CD4-positive, alpha-beta T cell treated with Interferon gamma for 1 hour (primary cell): ENCODE measurements at places on chromosomes 13 and 19.

DNA sequence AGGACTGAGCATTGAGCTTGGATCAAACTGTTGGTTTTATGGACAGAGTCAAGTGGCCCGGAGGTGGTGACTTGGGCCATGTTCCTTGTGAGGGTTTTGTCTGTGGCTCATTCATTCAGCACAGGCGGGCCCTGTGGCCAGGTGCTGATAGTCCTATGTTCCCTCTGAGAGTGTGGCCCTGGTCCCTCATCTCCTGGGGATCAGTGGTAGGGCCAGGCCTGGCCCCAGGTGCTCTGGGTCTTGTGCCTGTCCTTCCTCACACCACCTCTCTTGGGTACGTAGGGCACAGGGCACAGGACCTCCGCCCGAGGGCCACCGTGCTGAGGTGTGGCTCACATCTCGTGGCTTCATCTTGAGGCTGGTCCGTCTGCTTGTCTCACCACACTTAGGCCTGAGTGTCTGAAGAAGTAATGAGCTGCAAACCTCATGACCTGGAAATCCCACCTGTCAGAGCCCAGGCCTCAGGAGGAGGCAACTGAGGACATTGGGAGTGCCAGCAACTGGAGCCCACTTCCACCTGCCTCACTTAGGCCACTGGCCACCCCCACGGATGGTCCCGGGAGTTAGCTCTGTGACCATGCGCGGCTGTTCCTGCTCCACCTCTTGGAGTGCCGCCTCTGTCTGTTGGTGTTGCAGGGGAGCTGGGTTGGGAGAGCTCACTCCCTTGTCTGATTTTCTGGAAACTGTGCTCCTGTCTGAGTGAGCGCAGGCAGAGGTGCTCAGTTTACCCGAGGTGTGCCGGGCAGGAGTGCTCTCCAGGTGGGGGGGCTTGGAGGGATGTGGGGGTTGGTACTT is 53.4 kb downstream of the KDM4B start:
- DNase-seq: no peak

DNA sequence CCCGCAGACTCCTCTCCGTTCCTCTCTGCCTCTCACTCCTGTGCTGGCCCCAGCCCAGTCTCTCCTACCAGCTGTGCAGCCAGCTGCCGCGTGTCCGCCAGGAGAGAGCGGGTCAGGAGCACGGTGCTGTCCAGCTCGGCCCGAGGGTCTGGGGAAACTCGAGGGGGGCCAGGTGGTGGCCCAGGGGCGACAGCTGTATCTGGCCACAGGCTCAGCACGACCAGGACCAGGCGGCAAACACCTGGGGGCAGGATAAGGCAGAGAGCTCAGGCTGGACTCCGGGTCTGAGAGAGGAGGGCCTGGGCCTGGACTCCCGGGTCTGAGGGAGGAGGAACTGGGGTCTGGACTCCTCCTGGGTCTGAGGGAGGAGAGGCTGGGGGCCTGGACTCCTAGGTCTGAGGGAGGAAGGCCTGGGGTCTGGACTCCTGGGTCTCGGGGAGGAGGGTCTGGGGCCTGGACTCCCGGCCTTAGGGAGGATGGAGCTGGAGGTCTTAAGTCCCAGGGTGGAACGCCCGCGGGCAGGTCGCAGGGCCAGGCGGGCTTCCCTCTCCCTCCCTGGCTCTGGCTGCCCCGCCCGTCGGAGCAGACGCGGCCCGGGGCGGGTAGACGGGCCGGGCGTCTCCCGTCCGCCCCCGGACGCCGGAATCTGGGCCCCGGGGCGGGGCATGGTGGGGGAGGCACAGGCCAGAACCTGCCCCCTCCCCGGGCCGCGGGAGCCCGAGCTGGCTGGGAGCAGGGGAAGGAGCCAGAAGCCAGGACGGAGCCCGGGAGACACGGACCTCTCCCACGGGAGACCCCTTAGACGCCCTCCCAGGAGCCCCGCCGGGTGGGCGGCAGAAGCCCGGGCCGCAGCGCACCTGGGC is 1.3 kb downstream of the IL11 start:
- DNase-seq: no peak

- DNase-seq: no peak
Measured at GRCh38 chr19:51256155-51256625, 5.3 kb downstream of the SIGLECL1 start.

GRCh38 chr19:15468675-15469512 is 4.5 kb upstream of the RASAL3 start:
- DNase-seq: no peak

DNA sequence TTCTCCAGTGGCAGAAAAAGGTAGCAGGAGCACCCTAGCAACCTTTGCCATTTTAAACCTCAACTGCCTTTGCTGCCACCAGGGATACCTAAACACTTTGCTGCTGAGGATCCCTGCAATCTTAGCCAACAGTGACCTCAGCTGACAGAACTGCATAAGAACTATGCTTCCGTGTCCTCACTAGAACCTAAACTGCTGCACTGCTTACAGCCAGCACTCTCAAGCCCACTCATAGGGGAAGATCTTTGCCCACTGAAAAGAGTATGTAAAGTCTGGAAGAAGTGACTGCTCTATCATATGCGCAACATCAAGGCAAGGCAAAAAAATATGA is 270.0 kb upstream of the PCDH20 start:
- DNase-seq: no peak

GRCh38 chr13:19185865-19186645 is 4.4 kb upstream of the TUBA3C start:
- DNase-seq: no peak

GRCh38 chr19:34598217-34599155 is 78.5 kb downstream of the SCGB2B2 start:
- no peak for DNase-seq

DNA sequence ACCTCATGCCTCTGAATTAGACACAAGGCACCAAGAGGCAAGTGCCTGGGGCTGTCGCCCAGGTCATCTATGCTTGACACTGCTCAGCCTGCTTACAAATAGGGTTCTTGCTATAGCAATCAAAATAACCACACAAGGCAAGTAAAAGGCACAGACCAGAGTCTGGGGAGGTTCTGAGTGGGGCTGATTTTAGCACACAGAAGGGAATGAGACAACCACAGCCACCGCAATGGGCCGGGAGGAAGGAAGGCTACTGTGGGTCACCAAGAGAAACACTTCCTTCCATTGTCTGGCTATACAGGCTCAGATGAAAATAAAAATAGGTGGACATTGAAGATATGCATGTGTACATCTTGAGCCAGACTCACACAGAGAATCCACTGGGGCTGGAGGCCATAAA is 159.1 kb downstream of the DLEU7 start:
- no peak for DNase-seq

GRCh38 chr13:50123515-50123861 is 108.2 kb downstream of the KCNRG start:
- DNase-seq: no peak

DNA sequence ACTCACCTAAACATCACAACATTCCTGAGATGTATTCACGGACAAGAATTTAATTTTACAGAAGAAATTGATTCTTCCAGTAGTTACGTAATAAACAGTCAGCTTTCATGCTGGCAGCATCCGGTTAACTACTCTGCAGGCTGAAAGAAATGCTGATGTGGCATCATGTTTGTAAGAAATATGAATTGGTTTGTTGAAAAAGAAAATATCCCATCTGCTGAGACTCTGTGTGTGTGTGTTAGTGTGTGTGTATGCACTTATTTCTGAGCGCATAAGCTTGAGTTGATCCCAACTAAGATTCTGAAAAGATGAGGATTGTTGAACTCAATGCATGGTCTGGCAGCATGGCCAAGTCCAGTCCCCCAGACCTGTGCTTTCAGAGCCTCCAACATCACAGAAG is 74.3 kb upstream of the FAM216B start:
- DNase-seq: no peak

DNA sequence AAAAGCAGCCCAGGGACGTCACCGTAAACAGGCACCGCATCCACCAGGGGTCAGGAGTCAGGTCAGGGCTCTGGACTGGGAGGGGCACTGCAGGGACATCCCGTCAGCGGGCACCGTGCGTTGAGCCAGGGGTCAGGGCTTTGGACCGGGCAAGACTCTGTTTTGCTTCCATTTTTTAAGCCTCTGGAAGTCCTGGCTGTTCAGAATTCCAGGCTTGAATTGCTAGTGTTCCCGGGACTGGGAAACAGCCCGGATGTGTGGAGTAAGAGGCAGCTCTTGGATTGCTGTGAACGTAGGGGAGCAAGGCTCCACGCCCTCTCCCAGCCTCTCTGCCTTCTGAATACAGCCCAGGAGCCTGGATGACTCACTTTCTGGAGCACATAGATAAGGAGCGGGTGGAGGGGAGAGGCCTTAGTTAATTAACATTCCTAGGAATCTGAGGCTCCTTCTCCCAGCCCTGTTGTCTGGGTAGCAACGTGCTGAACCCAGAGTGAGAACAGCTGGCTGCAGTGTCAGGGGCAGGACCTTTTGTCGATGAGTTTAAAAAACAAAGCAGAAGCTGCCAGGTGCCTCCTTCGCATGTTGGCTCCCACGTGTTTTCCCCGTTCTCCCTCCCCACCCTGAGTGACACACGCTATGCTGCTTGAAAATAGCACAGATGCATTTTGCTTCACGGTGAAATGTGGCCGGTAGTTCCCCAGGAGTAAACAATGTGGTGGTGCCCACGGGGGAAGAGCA is 21.9 kb downstream of the ATP11A start:
- DNase-seq: no peak

GRCh38 chr13:98446234-98446621 is 130.7 kb downstream of the STK24 start:
- DNase-seq: no peak

GRCh38 chr19:3146677-3147100 is 10.9 kb downstream of the GNA15 start:
- peak; percentile 56 for DNase-seq
